ENCODE measurements at places on chromosomes 11 and 22.
A peak's percentile ranks its signal among the peaks of the same experiment; 100 is the strongest.

- no peak for DNase-seq
Observed at GRCh38 chr22:49327411-49328117, 500.1 kb downstream of the BRD1 start.

GRCh38 chr22:38403812-38404211, 51.2 kb downstream of the KCNJ4 start:
- no peak for DNase-seq

GRCh38 chr11:111718436-111718835, 47.8 kb downstream of the PPP2R1B start:
- DNase-seq: no peak

- DNase-seq: no peak
Observed at GRCh38 chr11:45927684-45928413, 5.4 kb downstream of the LARGE2 start.

- no peak for DNase-seq
Observed at GRCh38 chr11:119056421-119056999, 495 bp downstream of the HYOU1 start.

- DNase-seq: no peak
Observed at GRCh38 chr11:61021661-61022212, 50.3 kb downstream of the CD6 start.

DNA sequence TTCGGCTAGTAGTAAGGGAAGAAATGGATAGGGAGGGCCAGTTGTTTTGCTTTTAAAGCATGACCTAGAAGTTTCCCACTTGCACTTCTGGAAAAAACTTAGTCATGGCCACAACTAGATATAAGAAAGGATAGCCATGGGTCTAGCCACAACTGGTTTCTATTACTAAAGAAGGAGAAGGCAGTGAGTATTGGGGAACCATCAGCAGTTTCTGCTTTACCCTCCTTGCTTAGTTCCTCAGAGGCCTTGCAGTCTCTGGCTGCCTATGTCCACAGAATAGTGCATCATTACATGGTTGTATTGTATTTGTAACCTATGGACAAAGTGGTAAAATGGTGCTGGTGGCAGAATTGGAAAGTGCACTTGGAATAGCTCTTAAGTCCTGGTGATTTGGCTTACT, 35.6 kb downstream of the NXPE1 start:
- DNase-seq: no peak

GRCh38 chr11:6387811-6388599, 2.3 kb upstream of the SMPD1 start:
- DNase-seq: no peak

GRCh38 chr11:116224889-116225200, 547.9 kb downstream of the BUD13 start:
- DNase-seq: no peak

DNA sequence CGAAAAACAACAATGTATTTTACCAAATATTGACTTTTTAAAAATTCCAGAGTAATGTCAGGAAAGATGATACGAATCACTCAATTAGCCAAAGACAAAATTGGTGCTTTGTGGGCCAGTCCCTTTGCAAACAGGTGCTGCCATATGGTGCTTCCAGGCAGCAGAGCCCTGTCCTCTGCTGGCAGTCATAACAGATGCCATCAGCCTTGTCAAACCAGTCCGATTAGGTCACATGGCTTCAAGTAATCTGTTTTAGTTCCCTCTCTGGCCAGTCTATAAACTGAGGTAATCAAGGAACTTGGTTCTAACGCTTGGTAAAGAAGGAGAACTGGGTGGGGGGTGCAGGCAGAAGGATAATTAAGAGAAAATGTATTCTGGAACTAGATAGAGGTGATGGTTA, 49.1 kb upstream of the CAPRIN1 start:
- DNase-seq: no peak

- no peak for DNase-seq
Observed at GRCh38 chr22:38567531-38568285, 2.3 kb downstream of the DMC1 start.

GRCh38 chr11:66289548-66290329, 796 bp upstream of the YIF1A start:
- DNase-seq: no peak

- peak; percentile 90 for DNase-seq
Observed at GRCh38 chr11:70788248-70789022, 390.1 kb downstream of the CTTN start.

DNA sequence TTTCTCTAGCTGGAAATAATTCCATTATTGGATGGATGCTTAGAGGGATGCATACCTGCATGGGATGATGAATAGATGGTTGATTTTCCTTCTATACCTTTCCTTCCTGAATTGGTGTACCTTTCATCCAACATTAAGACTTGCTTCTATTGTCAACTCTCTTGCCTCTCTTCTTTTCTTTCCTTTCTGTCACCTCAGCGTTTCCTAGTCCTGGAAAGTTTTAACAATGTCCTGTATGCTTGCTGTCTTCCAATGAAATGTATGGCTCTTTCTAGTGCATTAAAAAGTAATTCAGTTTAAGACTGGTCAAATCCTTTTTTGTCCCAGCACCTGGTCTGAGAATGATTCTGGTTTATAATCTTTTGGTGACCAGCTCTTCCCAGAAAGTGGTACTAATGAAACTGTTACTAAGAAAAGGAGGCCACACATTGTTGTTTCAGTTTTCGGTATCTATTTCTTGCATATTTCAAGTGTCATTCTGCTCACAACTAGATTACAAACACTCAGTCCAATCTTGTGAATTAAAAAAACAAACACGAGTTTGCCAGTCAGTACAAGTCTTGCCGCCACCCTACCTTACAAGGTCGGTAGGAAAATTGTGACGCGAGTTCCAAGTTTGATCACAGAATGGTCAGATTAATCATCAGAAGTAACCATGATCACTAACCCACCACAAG, 8.0 kb downstream of the POU2AF1 start:
- no peak for DNase-seq

DNA sequence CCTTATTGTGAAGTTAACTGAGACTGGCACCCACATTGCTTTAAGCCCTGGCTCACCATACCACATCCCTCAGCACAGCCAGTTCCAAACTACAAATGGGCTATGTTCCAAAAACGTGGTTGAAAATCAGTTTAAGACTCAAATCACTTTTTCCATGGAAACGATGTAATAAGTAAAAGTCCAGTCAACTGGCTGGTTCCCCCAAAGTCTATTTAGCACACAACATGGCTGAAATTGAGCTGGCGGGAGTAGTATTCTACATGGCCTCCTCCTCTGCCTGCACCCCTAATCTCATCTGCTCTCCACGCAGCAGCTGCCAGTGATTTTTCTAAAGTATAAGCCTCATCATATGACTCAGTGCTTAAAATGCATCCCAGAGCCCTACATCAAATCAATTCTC, 40.9 kb upstream of the BIRC3 start:
- DNase-seq: no peak

DNA sequence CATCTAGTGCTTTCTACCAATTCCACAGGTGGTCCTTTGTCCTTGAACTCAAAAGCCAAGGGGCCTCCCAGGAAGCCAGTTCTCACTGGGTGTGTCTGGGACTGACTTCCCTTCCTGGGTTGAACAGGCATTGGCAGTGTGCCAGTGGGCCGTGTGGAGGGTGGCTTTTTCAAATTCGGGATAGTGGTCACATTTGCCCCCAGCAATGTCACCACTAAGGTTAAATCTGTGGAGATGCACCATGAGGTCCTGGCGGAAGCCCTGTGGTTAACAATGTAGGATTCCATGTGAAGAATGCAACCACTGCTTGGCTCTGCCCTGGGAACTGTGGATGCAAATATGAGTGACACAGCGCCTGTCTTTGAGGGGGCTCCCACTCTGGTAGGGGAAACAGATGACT, 53.2 kb upstream of the MTNR1B start:
- DNase-seq: no peak

Data from RKO (cell line).